ENCODE measurements at places on chromosomes 1 and 21. TPM values are rescaled to one million over a fixed set of nuclear protein-coding genes. Genes with fewer than 3 reads are reported as not detected.

The BCAR3 gene
- total RNA-seq: 24.5 TPM

The RHOC gene
- total RNA-seq: 154 TPM

The ARTN gene
- total RNA-seq: 36.4 TPM

The RBM34 gene
- 82.0 TPM for total RNA-seq

The TBX15 gene
- total RNA-seq: not detected

The DENND1B gene
- total RNA-seq: 9.6 TPM

The LINGO4 gene
- total RNA-seq: not detected

The MARK1 gene
- 3.6 TPM for total RNA-seq

DNA sequence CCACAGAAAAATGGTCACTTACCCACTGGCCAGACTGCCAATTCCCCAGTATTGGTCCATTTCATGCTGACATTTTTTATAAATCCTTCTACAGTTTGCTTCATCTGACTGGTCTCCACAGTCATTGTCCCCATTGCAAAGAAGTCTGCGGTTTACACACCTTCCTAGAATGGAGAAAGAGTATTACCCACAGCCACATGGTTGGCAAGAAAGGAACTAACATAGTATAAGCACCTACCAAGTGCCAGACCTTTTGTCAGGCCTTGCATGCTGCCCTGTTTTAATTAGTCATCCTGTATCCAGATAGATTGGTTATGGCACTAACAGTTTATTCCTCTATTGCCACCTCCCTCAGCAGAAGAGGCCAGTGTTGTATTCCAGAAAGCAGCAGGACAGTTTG, 11.2 kb downstream of the C8B start:
- H3K27me3 ChIP-seq: peaks cover 18% of the 10 kb centered on the region
- no peak for DNase-seq
- H3K4me3 ChIP-seq: no peak overlapping the region
- no peaks in the 10 kb centered on the region for H3K4me1 ChIP-seq
- H3K27ac ChIP-seq: no peak overlapping the region
- H3K36me3 ChIP-seq: no peaks in the 10 kb centered on the region

DNA sequence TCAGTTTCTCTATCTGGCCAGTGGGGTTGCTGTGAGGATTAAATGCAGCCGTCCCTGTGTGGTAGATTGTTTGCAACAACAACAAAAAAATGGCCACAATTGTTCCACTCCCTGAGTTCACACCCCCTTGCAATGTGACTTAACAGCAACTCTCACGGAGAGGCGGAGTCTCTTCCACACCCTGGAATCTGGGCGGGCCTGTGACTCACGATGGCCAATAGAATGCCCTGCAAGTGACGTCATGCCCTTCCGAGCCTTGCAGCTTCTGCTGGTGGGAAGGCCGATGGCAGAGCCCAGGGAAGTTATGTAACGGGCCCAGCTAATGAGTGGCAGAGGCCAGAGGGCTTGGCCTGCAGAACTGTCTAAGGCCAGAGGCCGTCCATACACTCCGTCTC, 87.9 kb downstream of the RIPK4 start:
- H3K4me1 ChIP-seq: peaks cover 33% of the 10 kb centered on the region
- no peaks in the 10 kb centered on the region for H3K36me3 ChIP-seq
- peak overlapping the region; percentile 29 for H3K4me3 ChIP-seq

DNA sequence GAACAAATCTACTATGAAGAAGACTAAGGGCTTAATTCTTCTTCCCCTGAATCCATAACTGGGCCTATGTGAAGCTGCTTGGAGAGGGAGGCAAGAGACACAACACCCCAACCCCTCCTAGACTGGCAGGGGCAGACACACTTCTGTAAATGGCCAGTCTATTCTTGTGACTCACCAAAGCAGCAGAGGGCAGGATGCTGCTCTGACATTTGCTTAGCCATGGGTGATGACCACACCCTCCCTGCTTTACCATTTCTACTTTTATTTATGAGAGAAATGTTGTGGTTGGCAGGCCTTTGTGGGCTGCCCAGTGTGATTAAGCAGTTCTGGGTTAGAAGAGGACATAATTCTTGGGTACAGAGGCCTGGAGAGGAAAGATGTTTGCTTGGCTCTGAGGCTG, 189.8 kb upstream of the DPYD start:
- DNase-seq: no peak
- no peaks in the 10 kb centered on the region for H3K27me3 ChIP-seq
- no peaks in the 10 kb centered on the region for H3K36me3 ChIP-seq

DNA sequence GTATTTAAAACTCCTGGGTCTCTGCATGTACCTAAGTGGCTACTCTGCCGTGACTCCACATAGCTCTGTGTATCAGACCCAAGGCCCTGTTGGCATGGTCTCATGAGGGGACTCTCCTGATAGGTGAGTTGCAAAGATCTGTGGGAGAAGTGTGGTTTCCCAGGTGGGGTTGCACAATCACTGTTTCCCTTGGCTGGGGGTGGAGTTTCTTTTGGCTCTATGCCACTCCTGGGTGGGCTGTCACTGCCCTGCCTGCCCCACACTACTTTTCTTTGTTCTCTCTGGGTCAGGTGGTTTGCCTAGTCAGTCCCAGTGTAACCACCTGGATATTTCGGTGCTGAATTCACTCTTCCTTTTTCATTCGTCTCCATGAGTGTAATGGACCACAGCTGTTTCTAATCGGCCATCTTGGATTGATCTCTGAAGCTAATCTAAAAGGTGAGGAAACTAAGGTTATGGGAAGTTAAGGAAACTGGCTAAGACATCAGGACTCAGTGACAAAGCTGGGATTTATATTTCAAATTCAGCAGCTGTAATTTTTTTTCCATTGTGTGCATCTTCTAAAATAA, 97.1 kb upstream of the CACYBP start:
- no peaks in the 10 kb centered on the region for H3K27me3 ChIP-seq
- no peak for DNase-seq
- no peaks in the 10 kb centered on the region for H3K4me1 ChIP-seq
- H3K36me3 ChIP-seq: no peaks in the 10 kb centered on the region
- no peak overlapping the region for H3K4me3 ChIP-seq

- no peak for DNase-seq
- peaks cover 13% of the 10 kb centered on the region for H3K4me1 ChIP-seq
- no peak overlapping the region for H3K4me3 ChIP-seq
- no peak overlapping the region for H3K27ac ChIP-seq
These were observed 122.1 kb downstream of the TRABD2B start for GRCh38 chr1:47875036-47875435.

GRCh38 chr1:43818691-43819090, 111.4 kb downstream of the ST3GAL3 start:
- H3K4me1 ChIP-seq: peaks cover 28% of the 10 kb centered on the region
- H3K27me3 ChIP-seq: no peaks in the 10 kb centered on the region
- DNase-seq: no peak
- no peak overlapping the region for H3K27ac ChIP-seq

DNA sequence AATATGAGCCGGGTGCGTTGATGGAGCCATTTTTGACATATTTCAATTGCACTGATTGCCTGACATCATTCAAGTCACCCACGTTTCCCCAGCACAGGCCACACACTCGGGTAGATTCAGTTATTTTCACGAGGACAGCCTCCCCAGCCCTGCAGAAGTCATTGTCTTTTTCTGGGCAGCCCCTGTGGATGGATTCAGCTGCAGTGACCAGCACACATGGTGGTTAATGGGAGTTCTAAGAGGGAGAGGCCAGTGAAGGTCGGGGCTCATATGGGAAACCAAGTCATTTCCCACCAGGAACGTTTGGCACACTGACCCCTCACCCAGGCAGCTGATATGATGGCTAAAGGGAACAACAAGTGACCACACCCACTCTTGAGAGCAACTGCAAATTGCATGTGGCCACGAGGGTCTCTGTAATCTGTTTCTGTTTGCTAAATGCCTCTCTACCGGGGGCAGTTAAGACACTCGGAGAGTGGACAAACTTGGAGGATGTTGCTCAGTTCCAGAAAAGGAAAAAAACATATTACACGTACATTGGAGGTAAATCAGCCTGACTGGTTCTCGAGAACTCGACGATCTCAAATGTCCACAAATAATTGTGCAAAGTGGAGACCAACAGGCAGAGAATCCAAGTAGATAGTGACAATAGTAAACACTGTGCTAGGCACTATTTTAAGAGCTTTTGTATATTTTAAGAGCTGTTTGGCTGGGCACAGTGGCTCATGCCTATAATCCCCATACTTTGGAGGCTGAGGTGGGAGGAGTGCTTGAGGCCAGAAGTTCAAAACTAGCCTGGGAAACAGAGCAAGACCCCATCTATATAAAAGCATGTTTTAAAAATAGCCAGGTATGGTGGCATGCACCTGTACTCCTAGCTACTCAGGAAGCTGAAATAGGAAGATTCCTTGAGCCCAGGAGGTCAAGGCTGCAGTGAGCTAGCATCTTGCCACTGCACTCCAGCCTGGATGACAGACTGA, 167.2 kb upstream of the IRF2BP2 start:
- H3K4me1 ChIP-seq: peaks cover 8% of the 10 kb centered on the region
- no peak overlapping the region for H3K4me3 ChIP-seq
- peaks cover 31% of the 10 kb centered on the region for H3K27me3 ChIP-seq
- no peak overlapping the region for H3K27ac ChIP-seq

- H3K4me1 ChIP-seq: no peaks in the 10 kb centered on the region
- DNase-seq: no peak
- H3K4me3 ChIP-seq: no peak overlapping the region
These were observed 121.8 kb upstream of the ERG start for GRCh38 chr21:38619992-38620479.

DNA sequence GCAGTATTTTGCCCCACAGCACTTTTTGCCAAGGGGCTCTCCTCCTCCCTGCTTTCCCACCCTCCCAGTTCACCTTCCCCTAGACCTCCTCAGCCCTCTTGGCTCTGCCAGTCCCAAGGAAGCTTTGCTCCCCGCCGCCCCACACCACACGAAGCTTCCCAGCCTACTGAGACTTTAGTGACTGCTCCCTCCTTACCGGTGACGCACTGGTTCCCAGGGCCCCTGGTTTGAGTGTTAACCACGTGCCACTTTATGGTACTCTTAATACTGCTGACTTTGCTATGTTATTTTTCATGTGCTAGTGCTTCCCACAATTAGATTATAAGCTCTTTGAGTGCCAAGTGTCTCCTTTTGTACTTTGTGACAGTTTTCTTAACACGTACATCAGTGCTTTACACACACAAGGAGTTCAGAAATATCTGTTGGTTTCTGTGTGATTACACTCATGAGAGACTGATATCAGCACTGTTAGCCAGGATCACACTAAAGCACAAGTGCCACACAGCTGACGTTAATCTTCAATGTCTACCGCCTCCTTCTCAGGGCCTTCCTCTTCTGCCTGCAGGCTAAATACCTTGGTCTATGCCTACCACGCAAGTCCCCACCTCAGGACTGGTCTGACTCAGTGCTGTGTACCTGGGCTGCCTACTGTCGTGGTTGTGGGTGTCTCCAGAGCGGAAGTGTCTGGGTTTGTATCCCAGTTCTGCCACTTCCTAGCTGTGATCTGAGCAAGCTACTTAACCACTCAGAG, 61.0 kb downstream of the DNTTIP2 start:
- H3K27ac ChIP-seq: no peak overlapping the region
- DNase-seq: no peak
- peaks cover 8% of the 10 kb centered on the region for H3K4me1 ChIP-seq
- no peak overlapping the region for H3K4me3 ChIP-seq

DNA sequence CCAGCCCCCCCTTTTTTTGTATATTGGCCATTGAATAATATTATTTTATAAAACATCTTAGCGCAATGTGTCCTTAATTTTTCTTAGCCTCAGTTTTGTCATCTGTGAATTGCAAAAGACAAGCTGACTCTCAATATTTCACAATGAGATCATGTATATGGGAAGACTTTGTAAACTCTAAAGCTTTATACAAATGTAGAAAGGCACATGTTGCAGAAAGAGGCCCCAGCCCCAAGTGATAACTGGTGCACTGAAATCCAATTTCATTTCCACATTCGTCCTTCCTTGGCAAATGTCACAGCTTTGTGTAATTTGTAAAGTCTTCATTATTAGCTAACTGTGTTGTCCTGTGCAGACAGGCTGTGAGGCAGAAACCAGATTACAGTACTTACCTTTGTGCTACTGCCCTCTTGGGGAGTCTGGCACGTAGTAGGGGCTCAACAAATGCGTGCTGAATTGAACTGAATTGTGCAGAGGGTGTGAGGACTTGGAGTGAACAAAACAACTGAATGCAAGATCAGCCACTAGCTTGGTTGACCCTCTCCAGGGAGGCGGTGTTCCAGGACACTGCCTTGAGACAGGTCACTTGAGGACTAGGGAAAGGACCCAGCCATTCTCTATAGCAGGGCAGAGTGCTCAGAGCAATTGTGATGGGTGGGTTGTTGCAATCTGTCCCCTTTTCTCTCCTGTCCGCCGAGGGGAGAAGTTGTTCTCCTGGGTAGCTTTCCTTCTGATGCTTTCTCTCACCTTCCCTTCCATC, 74.6 kb downstream of the LMO4 start:
- H3K36me3 ChIP-seq: no peaks in the 10 kb centered on the region
- H3K4me3 ChIP-seq: no peak overlapping the region
- no peaks in the 10 kb centered on the region for H3K27me3 ChIP-seq

GRCh38 chr1:36542962-36543515, 60.3 kb upstream of the CSF3R start:
- no peaks in the 10 kb centered on the region for H3K4me1 ChIP-seq
- H3K4me3 ChIP-seq: no peak overlapping the region
- no peaks in the 10 kb centered on the region for H3K36me3 ChIP-seq

GRCh38 chr1:182616130-182617013, 12.2 kb upstream of the RGS16 start:
- H3K4me1 ChIP-seq: peaks cover 27% of the 10 kb centered on the region
- H3K27me3 ChIP-seq: no peaks in the 10 kb centered on the region
- H3K27ac ChIP-seq: no peak overlapping the region
- H3K36me3 ChIP-seq: no peaks in the 10 kb centered on the region
- DNase-seq: no peak

DNA sequence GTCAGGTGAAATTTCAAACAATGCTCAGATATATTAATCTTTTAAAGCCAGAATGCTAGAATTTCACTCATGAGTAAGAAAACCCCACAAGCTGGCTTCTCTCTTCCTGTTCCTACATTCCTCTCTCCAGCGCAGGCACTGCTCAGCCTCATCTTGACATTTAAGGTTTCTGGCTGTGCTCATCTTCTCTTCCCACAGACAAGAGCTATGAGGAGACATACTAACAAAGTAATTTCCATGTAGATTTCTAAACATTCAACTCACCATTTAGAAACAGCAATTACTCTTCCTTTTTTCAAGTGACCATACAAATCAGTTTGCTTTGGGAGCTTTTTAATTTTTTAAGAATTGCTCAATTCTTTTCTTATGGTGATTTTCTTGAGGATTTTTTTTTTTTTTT, 7.8 kb upstream of the LRRC8D start:
- no peak overlapping the region for H3K4me3 ChIP-seq
- H3K27ac ChIP-seq: no peak overlapping the region
- H3K4me1 ChIP-seq: no peaks in the 10 kb centered on the region
- DNase-seq: no peak
- 0 out of 2 replicates have a peak, but pooled peaks cover 7% of the 10 kb centered on the region for H3K27me3 ChIP-seq
